ENCODE measurements at places on chromosomes 11 and 22. TPM values are rescaled to one million over a fixed set of nuclear protein-coding genes. Genes with fewer than 3 reads are reported as not detected.

The C11orf97 gene
- not detected for total RNA-seq

The C11orf16 gene
- total RNA-seq, result not detected

The MB gene
- total RNA-seq, result not detected

The LGALS12 gene
- not detected for total RNA-seq

The OR2AG2 gene
- total RNA-seq, result 0.29 TPM

The MUC5AC gene
- total RNA-seq, result not detected

The SMC1B gene
- not detected for total RNA-seq

The CASP5 gene
- total RNA-seq, result not detected

The TMPRSS13 gene
- not detected for total RNA-seq

The FAM180B gene
- total RNA-seq, result not detected

All from vein endothelial cell (primary cell).